ENCODE measurements at places on chromosomes 7 and 10. TPM values are rescaled to one million over a fixed set of nuclear protein-coding genes. Genes with fewer than 3 reads are reported as not detected.

- DNase-seq = no peak
These were observed 191.1 kb upstream of the BMPER start for GRCh38 chr7:33714208-33714607.

The IFIT3 gene
- total RNA-seq = 2.4 TPM

DNA sequence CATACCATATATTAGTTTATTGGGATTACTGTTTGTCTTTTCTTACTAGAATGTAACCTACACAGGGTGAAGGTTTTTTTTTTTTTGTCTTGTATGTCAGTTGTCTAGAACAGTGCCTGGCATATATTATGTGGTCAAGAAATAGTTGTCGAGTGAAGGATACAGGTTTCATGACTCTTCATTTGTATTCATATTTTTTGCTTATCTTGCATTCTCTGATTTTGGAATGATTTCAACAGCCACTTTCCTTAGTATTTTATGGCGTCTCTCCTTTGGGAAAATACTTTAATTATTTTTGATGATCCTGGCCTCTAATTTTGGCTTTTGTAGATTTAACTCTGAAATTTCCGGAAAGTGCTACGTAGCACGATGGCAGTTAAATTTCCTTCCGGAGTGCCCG, 12.4 kb downstream of the RBM33 start:
- no peak for DNase-seq

DNA sequence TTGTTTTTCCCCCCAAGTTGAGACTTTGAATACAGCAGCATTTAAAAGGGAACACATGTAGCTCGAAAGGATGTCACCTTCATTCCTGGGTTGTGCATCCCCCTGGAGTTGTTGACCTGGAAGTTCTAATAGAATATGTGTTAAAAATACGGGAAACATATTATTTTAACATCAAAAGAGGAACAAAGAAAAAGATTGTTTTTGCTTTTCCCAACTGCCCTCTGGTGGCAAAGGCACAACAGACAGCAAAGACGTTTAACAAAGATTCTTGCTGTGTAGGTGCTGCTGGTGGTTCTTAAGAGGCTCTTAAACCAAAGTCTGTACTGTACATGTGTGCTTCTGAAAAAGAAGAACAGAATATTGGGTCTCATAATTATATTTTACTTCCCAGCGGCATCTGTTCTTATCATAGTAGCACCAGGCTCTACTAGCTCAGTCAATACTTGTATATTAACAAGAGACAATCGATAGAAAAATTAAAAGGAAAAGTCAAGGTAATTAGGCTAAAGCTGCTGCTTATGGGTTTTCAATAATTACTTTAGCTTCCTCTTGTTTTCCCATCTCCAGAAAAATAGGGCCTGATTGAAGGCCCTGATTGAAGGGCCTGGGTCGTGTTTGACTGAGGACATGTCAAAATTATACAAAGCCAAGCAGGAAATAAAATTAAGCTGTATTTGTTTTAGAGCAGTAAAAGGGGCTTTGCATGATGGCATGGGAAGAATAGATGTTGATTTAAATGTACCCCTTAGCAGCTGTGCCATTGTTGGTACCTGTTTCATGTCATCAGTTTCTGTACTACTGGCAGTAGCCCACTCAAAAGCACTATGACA, 384.2 kb upstream of the LRGUK start:
- peak; percentile 39 for DNase-seq

GRCh38 chr7:148709014-148709413, 10.3 kb downstream of the CUL1 start:
- DNase-seq = no peak

DNA sequence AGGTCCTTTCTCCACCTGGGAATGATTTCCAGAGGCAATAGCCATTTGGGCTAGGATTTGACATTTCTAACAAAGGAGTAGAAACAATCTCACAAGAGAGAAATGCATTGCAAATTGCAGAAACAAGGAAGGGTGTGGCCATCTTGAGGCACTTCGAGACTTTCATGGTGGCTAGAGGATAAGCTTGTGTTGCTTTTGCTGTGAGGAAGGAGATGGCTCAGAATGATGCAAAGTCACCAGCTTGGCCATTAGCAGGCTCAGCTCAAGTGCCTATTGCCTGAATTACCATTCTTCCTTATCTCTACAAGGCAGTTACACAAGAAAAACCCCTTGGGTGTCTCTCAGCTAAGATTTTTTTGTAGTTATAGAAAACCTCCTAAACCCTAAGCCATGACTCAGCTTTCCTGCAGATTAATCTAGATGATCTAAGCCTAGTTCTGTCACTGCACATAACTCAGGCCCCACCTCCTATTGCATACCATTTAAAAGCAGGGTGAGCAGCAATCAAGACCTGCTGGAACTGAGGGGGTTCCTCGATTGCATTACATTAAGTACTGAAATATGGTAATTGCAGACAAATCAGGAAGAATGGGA, 683.1 kb downstream of the NRG3 start:
- no peak for DNase-seq

The HOXA9 gene
- 71.2 TPM for total RNA-seq

The TRPV5 gene
- not detected for total RNA-seq

DNA sequence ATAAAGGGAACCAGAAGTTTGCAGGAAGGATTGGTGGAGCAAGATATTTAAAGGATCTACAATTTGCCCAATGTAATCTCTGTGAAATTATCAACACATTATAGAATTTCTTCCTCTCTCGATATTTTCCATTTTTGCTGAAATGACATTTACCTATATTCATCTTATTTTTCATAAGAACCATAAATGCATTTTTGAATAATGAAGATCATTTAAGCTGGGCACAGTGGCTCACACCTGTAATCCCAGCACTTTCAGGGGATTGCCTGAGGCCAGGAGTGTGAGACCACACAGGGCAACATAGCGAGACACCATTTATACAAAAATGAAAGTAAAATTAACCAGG, 37.7 kb downstream of the CCDC71L start:
- no peak for DNase-seq

DNA sequence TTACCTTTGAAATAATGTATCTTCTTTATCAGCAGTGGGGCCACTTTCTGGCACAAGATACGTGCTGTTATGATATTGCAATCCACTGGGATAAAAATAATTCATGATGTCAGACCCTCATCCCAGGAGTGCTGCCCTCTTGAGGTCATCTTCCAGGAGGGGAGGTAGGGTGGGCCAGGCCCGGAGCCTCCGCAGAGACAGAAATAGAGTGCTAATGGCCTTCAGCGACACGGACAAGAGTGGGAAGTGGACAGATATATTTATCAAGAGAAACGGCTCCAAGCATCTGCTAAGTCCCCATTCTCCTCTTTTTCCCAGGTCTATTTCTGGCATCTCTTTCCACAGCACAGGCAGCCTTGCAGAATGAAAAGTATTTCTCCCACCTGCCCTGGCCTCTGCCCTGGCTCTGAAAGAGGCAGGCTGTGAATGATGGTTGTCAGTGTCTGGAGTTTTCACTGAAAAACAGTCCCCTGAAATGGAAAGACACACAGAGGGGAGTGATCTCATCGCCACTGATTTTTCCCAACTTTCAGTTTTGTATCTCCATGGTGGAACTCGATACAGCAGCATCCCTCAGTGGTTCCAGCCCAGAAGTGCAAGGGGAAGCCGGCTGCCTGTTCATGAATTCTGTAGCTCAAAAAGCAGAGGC, 251.7 kb upstream of the MYO3A start:
- peak; percentile 93 for DNase-seq

GRCh38 chr7:974172-974571, 1.2 kb downstream of the COX19 start:
- no peak for DNase-seq

GRCh38 chr7:141251180-141251579, 177.3 kb downstream of the TMEM178B start:
- DNase-seq = no peak

The NSUN5 gene
- total RNA-seq = 66.8 TPM

- no peak for DNase-seq
These were observed 44.1 kb downstream of the C1GALT1 start for GRCh38 chr7:7226407-7226806.

- DNase-seq = no peak
These were observed 90.7 kb upstream of the C1QL3 start for GRCh38 chr10:16612115-16612980.

GRCh38 chr10:103676851-103677417, 178.4 kb downstream of the SH3PXD2A start:
- no peak for DNase-seq

GRCh38 chr7:159075563-159076238, 69.0 kb downstream of the VIPR2 start:
- no peak for DNase-seq

GRCh38 chr10:110491346-110491745, 6.4 kb upstream of the DUSP5 start:
- peak; percentile 30 for DNase-seq

- peak; percentile 71 for DNase-seq
These were observed 30.2 kb downstream of the GRIFIN start for GRCh38 chr7:2445898-2446555.

The EDRF1 gene
- total RNA-seq = 31.1 TPM

The OR2A7 gene
- not detected for total RNA-seq

GRCh38 chr7:157574914-157575586, 238.2 kb downstream of the DNAJB6 start:
- no peak for DNase-seq

DNA sequence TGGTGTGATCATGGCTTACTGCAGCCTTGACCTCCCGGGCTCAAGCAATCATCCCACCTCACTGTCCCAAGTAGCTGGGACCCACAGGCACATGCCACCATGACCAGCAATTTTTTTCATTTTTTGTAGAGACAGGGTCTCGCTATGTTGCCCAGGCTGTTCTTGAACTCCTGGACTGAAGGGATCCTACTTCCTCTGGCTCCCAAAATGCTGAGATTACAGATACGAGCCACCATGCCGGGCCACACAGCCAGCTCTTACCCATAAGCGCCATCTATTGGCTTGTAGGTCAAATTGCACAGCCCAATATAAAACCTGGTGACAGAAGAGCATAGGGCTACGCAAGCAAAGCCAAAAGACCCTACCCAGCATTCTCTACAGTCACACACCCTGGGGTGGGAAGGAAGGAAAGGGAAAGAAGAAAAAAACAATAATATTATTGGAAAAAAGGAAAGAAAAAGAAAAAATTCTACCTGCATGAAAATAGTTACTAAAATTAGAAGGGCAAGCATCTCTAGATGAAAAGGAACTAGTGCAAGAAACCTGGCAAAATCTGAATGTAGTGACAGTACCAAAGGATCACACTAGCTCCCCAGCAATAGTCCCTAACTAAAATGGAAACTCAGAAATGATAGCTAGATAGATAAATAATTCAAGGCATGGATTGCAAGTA, 29.4 kb upstream of the AMPH start:
- DNase-seq = peak; percentile 34

DNA sequence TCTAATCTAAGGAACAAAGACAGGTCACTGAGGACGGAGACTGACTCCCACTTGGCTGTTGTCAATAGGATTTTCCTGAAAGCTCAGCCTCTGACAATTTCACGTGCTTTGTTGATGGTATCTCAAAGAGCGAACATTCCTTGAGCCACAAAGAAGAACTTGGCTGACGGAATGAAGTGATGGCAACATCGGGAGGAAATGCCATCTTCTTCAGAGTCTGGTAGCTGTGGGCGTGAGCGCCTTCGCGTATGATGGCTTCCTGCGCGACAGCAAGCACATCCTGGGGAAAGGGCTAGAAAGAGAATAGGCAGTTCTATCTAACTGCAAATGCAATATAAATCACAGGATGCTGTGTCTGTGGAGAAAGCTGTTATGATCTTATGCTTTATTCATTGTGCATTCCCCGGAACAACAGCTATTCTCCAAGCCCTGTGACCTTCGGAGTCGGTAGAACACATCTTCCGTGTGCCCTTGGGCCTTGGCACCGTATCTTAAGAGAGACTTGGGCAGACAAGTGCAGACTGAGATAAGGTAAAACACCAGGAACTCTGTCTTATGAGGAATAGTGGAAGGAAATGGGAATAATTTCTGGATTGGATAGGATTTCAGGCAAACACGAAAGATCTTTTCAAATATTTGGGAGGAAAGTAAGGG, 19.6 kb upstream of the GTPBP4 start:
- DNase-seq = no peak

- DNase-seq = no peak
These were observed 6.7 kb downstream of the KCNH2 start for GRCh38 chr7:150971242-150972022.

GRCh38 chr10:110496553-110497437, 912 bp upstream of the DUSP5 start:
- peak; percentile 75 for DNase-seq

The C10orf90 gene
- total RNA-seq = not detected

DNA sequence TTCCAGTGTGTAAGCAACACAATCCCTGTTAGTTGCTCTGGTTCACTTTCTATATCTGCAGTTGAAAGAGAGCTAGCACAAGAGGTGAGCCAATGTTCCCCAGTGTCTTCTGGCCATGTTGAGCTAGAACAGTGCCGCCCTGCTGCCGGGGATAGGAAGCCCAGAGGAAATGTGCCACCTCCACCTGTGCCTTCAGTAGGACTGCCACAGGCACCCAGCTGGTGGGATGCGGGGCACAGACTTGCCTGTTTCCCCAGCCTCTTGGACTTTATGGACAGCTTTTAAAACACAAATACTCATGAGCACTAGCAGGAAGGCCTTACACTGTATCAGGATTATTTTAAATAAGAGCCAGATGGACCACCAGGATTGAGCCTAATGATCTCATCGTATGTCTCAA, 234.5 kb upstream of the COBL start:
- DNase-seq = no peak

DNA sequence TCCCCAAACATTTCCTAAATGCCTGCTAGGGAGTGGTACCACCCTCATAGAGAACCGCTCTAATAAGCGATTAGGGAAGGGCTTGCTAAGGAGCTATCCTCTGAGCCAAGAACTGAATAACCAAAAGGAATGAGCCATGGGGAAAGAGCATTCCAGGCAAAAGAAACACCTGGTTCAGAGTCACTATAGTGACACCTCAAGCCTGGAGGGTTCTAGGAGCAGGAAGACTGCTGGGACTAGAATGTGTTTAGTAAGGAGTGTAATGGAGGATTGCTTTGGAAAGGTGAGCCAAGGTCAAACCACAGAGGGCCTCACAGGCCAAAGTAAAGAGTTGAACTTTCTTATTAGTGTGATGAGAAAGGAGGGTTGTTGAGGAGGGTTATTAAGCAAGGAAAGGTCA, 38.7 kb upstream of the NRBF2 start:
- no peak for DNase-seq

- no peak for DNase-seq
These were observed 26.8 kb upstream of the EGR2 start for GRCh38 chr10:62842983-62843382.

GRCh38 chr7:111827863-111828504, 265.7 kb upstream of the IMMP2L start:
- DNase-seq = no peak

DNA sequence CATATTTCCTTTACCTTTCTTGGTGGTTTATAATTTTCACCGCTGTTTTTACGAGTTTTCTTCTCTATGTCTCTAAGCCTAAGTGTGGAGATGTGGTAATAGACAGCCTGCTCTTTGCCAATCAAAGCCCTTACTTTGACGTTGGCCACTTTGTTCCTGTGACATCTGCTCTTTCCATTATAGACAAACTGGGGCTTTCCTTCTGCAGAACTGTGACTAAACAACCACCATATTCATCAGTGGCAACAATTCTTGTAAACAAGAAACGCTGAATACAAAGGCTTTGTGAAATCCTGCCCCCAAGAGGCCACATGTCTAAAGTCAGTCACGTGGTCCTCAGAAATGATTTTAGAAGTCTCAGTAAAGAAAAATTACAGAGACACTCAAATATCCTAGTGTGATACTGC, 59.6 kb upstream of the CAPZA2 start:
- DNase-seq = peak; percentile 10

GRCh38 chr7:64602086-64602485, 39.2 kb upstream of the ZNF680 start:
- DNase-seq = no peak

GRCh38 chr7:47326808-47327207, 255.1 kb downstream of the TNS3 start:
- DNase-seq = no peak

Measured in G401 (cell line).